ENCODE measurements at places on chromosomes 13 and 19. TPM values are rescaled to one million over a fixed set of nuclear protein-coding genes. Genes with fewer than 3 reads are reported as not detected.

DNA sequence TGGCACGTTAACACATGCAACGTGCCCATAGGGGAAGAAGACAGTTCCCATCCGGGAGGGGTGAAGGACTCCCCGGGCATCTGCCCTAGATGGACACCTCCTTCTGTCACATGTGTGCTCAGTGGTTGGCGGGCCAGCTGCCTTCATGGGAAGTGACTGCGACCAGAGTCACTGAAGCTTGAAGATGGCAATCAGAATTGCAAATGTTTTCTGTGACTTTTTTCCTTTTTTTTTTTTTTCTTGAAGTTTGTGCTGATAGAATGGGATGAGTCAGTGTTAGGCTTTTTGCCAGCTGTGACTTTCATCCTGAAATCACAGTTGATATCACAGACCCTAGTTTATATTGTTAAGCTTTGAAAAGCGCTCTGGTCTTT, 109.2 kb upstream of the MCF2L start:
- peak; percentile 25 for DNase-seq

- DNase-seq = no peak
These were observed 82.7 kb upstream of the SIAH3 start for GRCh38 chr13:45934283-45934682.

DNA sequence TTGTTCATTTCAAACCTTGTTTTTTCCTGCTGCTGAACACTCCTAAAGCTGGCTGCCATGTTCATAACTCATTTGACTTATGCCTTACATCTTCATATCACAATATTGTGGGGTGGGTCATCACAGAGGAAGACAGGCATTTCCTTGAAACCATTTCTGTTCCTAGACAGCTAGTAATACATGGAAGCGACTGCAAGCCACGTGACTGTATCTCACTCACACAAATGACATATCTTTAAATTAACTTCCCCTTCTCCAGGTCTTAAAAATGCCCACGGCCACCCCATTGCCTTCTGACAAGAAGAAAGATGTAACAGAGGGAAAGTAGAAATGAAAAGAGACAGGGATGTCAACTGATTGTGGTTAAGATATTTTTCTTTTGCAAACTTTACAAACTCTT, 236.8 kb downstream of the LMO7 start:
- DNase-seq = no peak

- no peak for DNase-seq
These were observed 53.6 kb downstream of the XPO4 start for GRCh38 chr13:20848944-20849343.

DNA sequence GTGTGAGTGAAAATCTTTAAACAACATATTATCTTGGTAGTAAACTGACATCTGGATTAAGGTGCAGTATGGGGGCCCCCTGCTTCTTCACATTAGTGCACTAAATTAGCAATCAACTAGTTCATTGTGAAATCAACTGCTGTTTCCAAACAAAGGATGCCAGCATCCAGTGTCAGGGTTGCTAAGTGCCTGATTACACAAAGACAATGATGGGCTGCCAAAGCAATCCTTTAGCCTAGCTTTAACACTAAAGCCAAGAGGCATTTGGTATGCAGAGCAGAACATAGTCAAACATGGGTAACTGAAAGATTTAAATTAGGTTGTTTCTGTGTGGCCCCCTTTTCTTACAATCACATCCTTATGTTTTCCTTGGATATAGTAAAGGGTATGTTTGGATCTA, 543.1 kb upstream of the SLITRK5 start:
- no peak for DNase-seq

- DNase-seq = peak; percentile 46
These were observed 289.9 kb downstream of the MYO16 start for GRCh38 chr13:108919036-108919907.

GRCh38 chr19:4801085-4801619, 9.6 kb downstream of the FEM1A start:
- DNase-seq = no peak

DNA sequence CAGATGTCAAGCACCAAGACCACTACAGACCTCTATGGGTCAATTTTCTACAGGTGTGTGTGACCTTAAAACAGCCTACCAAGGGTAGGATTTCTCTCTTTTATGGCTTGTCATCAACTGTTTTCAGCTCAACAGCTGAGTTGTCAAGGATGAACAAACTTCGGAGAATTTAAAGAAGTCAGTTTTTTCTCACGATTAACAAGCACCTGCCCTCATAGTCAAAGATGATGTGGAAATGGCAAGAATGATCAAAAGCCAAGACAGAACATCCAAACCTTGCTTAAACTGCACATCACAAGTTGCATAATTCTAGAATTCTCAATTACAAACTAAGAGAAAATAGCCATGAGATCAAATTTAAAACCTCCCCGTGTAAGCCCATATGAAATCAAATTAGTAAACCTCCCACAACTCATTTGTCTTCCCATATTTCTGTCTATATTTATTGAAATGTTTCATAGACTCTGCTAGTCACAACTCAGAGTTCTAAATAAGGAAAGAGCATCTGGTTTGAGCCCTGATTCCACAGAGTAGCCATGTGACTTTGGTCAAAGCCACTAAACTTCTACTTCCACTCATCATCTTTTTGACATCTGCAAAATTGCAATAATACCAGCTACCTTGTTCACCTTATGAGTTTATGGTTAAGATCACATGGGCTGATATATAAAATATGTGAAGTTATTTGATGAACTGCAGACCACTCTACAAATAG, 521.5 kb upstream of the HTR2A start:
- no peak for DNase-seq

DNA sequence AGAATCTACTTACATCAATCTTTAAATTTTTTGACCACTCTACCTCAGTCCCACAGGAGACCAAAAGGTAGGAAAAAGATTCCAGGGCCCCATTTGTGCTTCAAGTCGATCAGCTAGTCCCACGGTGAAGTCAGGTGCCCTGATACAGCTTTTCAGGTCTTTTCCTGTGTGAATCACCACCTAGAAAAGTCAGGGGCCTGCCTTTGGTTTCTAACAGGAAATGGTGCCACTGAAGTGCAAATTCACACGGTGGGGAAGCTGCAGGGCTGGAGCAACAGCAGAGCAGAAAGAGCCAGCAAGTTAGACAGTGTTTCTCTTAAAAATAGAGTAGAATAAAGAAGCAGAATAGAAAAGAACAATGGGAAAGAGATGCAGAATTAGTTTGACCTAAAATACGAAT, 107.5 kb downstream of the KLF12 start:
- DNase-seq = no peak

- no peak for DNase-seq
These were observed 9.0 kb downstream of the KCTD4 start for GRCh38 chr13:45191874-45192273.

GRCh38 chr13:51465124-51465523, 12.3 kb upstream of the INTS6 start:
- no peak for DNase-seq

- DNase-seq = no peak
These were observed 43.2 kb upstream of the ALOX5AP start for GRCh38 chr13:30692113-30692512.

GRCh38 chr19:13880059-13881043, 3.4 kb downstream of the NANOS3 start:
- DNase-seq = peak; percentile 94

GRCh38 chr19:2420490-2420889, 6.9 kb downstream of the TIMM13 start:
- DNase-seq = no peak

DNA sequence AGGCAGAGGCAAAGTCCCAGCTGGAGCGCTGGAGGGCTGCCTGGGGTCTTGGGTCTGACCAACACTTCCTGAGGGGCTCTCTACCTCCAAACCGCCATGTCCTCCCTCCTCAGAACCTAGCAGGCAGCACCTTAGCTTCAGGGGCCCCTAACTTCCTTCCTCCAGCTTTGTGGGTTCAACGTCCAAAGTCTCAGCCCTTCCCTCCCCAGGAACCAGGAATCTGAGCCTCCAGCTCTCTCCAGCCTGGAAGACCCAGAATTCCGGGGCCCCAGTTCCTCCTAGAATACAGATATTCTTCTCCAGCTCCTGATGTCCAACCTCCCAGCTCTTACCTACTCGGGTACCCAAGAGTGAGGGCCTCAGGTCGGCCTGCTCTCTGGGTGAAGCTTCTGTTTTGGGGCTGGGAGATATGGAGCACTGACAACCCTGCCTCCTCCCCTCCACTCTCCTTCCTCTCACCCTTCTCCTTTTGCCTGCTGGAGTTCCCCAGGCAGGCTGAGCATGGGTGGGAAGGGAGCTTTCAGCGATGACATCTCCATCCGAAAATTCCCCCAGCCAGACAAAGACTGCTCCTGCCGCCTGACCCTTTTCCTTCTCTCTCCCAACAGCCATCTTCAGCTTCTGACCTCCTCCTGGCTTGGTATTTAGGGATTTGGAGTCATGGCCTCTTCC, 3.5 kb downstream of the TMEM150B start:
- no peak for DNase-seq

DNA sequence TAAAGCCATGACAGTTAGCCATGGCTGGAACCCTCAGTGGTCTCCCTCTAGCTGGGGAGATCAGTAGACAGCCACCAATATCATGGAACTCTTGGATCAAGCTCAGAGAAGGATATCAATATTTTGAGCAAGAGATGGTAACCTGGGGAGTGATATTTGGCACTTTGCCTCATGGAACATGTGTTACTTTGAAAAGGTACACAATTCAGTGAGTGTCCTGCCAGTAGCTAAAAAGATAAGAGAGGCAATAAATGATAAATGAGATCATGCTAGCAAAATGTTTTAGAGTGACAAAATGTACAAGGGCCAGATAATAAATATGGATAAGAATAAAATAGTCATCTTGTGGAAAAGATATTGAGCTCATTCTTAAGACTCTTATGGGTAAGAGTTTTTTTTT, 1618.7 kb downstream of the OLFM4 start:
- no peak for DNase-seq

GRCh38 chr13:42671502-42671901, 97.5 kb downstream of the TNFSF11 start:
- no peak for DNase-seq

The CCDC70 gene
- total RNA-seq = 0.34 TPM

The TYROBP gene
- total RNA-seq = not detected

The CRX gene
- not detected for total RNA-seq

The ATP7B gene
- total RNA-seq = 3.5 TPM

The FFAR2 gene
- total RNA-seq = not detected

The PTPRS gene
- total RNA-seq = 66.6 TPM

The NANOS3 gene
- total RNA-seq = 0.50 TPM

The RUBCNL gene
- total RNA-seq = not detected

Measured in SJSA1 (cell line).